Fibroblast of skin of back (primary cell): ENCODE measurements at places on chromosomes 7 and 10.

- DNase-seq, result peak; percentile 7
Observed at GRCh38 chr10:123622381-123622780, 43.8 kb upstream of the GPR26 start.

DNA sequence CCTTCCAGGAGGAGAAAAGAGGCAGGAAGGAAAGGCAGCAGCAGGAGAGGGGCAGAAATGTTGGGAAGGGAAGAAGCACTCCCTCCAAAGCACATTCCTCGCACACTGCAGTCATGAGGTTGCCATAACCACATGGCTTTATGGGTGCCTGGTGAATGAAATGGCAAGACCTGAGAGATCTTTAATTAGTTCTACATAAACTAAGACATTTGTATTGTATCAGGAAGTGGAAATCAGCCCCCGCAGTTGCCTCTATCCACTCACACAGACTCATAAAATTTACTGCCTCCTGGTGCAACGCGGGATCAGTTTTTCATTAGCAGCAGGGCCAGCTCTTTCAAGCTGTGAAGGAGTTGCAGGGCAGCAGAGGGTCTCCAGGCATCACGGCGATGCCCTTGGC lies 106.4 kb downstream of the COL13A1 start:
- no peak for DNase-seq

DNA sequence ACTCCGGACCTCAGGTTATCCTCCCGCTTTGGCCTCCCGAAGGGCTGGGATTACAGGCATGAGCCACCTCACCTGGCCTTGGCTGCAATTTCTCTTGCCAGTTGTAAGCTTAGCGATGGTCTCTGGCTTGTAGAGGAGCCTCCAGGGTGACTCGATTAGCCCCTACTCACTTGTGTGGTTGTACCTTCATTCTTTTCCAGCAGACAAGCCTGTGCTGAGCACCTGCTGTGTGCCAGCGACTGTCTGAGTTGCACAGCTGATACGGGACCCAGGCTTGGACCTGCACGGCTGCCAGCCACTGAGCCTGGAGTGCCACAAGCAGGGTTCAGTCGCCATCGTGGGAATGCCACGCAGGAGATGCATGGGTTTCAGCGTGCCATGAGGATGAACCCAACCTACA lies 42.0 kb upstream of the DNAJB6 start:
- no peak for DNase-seq

- no peak for DNase-seq
Observed at GRCh38 chr7:112501801-112502503, 21.2 kb downstream of the LSMEM1 start.

GRCh38 chr7:73918926-73919693 lies 58.2 kb downstream of the TMEM270 start:
- no peak for DNase-seq

- peak; percentile 18 for DNase-seq
Observed at GRCh38 chr10:27241010-27241651, 534 bp upstream of the ACBD5 start.

DNA sequence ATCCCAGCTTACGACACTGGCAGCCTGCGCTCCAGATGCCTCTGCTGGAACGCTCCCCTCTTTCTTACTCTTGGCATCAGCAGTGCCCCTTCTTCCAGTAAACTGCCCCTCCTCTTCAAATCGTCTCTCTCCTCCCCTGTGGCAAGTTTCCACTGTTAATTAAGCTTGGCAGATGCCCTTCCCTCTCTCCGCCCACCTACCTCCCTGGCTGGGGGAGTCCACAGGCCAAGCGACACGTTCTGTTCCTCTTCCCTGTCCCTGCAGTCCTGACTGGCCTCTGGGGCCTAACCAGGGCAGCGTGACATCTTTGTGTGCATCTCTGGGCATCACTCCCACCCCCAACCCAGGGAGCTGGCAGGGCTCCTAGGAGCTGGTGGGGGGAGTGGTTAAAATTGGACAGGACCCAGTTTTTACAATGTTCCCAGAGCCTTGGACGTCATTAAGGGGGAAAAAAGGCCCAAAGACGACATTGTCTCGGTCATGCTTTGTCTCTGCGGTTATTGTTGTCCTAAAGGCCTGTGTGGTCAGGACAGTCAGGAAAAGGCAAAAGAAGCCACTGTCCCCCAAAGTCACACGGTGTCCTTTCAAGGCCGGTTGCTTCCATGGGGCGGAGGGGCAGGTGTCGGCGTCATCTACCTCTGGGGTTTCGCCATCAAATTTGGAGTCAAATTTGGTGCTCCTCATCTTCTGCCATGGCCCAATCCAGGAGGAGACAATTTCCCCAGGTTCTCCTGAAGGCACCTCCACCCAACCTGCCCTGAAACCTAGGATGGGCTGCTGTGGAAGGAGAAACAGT lies 54.2 kb downstream of the DLG5 start:
- DNase-seq, result peak; percentile 22

DNA sequence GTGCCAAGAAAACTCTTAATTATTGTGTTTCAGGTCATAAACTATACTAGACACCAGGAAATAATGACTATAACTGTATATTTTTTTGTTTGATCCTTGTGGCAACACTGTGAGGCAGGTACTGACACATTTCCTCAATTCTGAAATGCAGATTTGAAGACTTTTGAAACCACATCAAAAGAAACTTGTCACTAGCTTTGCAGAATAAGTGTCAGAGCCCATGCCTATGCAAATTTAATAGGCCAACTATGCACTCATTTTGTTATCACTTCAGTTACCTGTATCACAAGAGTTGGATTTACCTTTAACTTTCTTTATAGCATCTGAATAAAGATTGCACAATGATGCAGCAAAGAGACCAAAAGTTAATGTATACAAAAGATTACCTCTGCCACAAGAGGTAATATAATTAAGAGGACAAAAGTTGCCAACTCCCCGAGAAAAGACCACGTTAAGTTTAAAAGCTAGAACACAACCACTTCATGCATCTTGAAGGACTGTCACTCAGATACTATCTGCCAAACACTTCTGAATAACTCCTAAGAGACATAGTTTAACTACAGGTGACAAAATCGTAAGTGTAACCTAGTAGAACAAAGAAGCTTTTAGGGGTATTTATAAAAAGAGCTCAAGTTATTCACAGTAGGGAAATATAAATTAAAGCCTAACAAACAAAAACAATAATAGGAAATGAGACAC lies 80.5 kb downstream of the ELAPOR2 start:
- DNase-seq, result no peak

DNA sequence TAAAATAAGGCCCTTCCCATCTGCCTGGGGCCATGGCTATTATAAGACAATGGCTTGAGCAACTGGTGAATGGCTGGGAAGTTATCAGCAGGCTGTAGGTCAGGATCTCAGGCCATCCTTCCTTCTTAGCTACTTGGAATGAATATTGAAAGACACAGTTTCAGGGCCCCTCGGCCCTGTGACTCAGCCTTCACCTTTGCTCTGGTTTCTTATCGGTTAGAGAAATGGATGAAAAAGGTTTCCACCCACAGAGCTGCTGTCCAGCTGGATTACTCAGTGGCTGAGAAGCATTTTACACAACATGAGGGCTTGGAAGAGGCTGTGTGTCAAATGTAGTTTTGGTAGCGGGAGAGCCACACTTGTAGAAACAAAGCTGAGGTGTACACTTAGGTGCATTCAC lies 9.4 kb downstream of the ACSL5 start:
- no peak for DNase-seq

- no peak for DNase-seq
Observed at GRCh38 chr7:93957767-93958166, 36.2 kb downstream of the GNG11 start.

- DNase-seq, result peak; percentile 61
Observed at GRCh38 chr10:28241741-28242399, 61.0 kb downstream of the MPP7 start.

- no peak for DNase-seq
Observed at GRCh38 chr10:18213271-18213670, 73.0 kb downstream of the CACNB2 start.

DNA sequence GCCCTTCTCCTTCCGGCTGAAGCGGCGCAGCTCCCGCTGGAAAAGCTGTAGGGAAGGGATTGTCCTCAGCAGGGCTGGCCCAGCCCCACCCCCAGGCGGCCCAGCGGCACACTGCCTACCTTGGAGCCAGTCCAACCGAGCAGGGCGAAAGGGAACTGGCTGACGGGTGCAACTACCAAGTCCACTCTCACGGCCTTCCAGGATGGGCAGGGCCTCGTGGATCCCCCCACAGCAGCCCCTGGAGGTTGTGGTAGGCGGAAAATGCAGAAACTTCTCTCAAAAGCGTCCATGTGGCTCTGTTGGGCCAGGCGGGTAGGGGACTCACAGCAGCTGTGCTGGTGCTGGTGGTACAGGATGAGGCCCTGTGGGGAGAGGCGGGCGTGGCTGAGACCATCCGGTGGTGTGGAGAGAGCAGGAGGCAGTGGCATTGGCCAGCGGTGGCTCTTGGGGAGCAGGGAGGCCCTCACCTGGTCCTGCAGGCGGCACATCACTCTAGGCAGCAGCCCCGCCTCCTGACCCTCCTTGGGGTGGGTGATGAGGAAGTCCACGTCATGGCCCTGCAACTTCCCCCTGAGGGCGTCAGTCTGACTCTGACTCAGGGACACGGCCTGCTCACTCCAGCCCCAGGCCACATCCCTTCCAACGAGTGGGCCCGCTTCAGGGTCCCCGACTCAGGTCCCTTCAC lies 8.4 kb upstream of the PGAM2 start:
- DNase-seq, result peak; percentile 61

- DNase-seq, result no peak
Observed at GRCh38 chr10:118209215-118209614, 132.9 kb downstream of the FAM204A start.

DNA sequence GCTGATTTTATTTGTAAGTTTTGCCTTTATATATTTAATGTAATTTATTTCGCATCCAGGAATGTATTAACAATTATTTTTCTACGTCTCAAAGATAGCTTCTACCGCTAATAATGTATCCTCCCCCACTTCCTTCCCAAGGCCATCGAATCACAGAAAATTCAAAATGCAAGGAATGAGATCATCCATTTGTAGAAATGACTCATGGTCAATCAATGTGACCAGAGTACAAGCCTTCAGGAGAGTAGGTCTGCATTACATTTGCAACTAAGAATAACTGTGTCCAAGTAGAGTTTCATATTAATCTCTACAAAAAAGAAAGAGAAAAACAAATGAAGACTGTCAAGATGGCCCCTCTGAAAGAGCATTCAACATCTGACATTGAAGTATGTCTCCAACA lies 205.9 kb upstream of the PHF14 start:
- peak; percentile 24 for DNase-seq

GRCh38 chr10:107583974-107584373 lies 419.5 kb upstream of the SORCS1 start:
- peak; percentile 27 for DNase-seq

GRCh38 chr7:99242682-99243081 lies 30.0 kb upstream of the MYH16 start:
- no peak for DNase-seq

DNA sequence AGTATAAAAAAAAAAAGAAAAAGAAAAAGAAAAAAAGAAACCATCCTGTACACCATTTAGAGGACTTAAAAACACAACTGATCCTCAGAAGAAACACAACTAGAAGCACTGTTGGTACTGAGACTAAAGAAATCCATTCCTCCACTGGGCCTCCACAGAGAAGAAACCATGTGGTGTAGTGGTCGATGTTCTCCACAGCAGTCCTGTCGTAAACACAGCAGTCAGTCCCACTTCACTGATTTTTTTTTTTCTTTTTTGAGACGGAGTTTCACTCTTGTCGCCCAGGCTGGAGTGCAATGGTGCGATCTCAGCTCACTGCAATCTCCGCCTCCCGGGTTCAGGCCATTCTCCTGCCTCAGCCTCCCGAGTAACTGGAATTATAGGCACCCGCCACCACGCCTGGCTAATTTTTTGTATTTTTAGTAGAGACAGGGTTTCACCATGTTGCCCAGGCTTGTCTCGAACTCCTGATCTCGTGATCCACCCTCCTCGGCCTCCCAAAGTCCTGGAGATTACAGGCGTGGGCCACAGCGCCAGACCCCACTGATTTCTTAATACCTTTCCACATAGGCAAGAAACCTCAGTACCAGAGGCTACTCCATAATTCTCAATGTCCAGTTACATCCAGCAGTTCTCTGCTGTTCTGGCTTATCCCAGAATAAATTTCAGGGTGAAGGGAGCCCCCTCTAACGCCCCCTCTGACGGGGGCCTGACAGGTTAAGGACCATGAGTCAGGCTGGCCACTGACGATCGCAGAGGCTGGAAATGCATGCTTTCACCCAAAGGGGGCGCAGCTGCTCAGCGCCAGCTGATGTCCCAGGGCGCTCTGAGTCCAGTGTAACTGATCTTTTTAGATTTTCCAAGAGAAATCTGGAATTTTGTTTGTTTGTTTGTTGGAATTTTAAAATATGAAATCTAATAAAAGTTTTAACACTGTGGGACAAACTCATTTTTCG lies 24.8 kb upstream of the FFAR4 start:
- DNase-seq, result peak; percentile 42
